Naive thymus-derived CD8-positive, alpha-beta T cell (primary cell): ENCODE measurements at places on chromosomes 5 and 9. TPM values are rescaled to one million over a fixed set of nuclear protein-coding genes. Genes with fewer than 3 reads are reported as not detected.
A peak's percentile ranks its signal among the peaks of the same experiment; 100 is the strongest.

The TUSC1 gene
- total RNA-seq: not detected

The ZNF484 gene
- total RNA-seq: 24.6 TPM

The EPB41L4A gene
- total RNA-seq: not detected

The CATSPER3 gene
- total RNA-seq: 0.80 TPM

The TNFSF15 gene
- total RNA-seq: not detected

The LYRM7 gene
- total RNA-seq: 17.7 TPM

The ANKDD1B gene
- total RNA-seq: 0.49 TPM

The ELOVL7 gene
- total RNA-seq: not detected

The KIF24 gene
- 0.44 TPM for total RNA-seq

The IFNE gene
- total RNA-seq: 0.23 TPM

The PCDHGC4 gene
- total RNA-seq: not detected

GRCh38 chr5:324736-325612 is 3.5 kb downstream of the AHRR start:
- no peak overlapping the region for H3K4me3 ChIP-seq
- H3K36me3 ChIP-seq: no peaks in the 10 kb centered on the region
- H3K27me3 ChIP-seq: peaks cover 66% of the 10 kb centered on the region
- H3K4me1 ChIP-seq: peaks cover 8% of the 10 kb centered on the region

GRCh38 chr9:75891771-75892215 is 1.3 kb downstream of the PCSK5 start:
- H3K4me1 ChIP-seq: peaks cover 41% of the 10 kb centered on the region
- H3K27me3 ChIP-seq: no peaks in the 10 kb centered on the region
- H3K36me3 ChIP-seq: no peaks in the 10 kb centered on the region
- peak overlapping the region; percentile 92 for H3K4me3 ChIP-seq

DNA sequence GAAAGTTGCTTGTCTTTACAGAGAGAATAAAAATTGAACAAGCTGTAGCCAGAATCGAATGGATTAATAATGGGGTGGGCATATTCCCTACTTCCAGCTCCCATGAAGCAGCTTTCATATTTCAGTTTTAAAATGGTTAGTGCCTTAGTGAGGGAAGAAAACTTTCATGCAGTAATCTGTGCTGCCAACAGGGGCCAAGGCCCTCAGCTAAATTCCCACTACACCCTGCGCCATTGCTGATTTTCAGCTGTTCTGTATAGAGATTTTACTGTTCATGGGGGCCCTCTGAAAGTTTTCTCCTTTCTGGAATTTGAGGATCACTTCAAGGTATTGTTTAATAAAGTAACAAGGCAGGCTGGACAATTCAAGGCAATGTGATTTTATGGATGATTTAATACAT is 58.2 kb downstream of the CAST start:
- no peak for DNase-seq
- peaks cover 19% of the 10 kb centered on the region for H3K4me1 ChIP-seq
- H3K36me3 ChIP-seq: no peaks in the 10 kb centered on the region
- H3K27me3 ChIP-seq: no peaks in the 10 kb centered on the region
- no peak overlapping the region for H3K27ac ChIP-seq
- no peak overlapping the region for H3K4me3 ChIP-seq

- H3K27ac ChIP-seq: no peak overlapping the region
- H3K4me3 ChIP-seq: no peak overlapping the region
- peaks cover 13% of the 10 kb centered on the region for H3K4me1 ChIP-seq
- no peak for DNase-seq
- H3K27me3 ChIP-seq: peaks cover 25% of the 10 kb centered on the region
- no peaks in the 10 kb centered on the region for H3K36me3 ChIP-seq
These were observed 4.6 kb downstream of the MORN5 start for GRCh38 chr9:122164286-122164685.

DNA sequence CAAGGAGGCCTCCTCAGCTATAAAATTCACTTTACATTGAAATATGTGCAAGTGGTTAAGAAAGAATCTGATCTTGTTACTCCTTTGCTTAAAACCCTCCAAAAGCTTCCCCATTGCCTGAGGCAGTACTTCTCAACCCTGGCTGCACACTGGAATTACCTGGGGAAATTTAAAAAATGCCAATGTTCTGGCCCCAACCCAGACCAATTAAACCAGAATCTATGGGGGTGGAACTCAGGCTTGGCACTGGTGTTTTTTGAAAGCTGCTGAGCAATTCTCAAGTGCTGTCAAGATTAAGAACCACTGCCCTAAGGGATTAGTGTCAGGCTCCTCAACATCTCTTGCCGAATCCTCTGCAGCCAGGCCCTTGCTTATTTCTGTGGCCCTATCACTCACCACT is 269.6 kb downstream of the ELAVL2 start:
- H3K4me1 ChIP-seq: no peaks in the 10 kb centered on the region
- H3K4me3 ChIP-seq: no peak overlapping the region
- H3K27ac ChIP-seq: no peak overlapping the region
- H3K27me3 ChIP-seq: peaks cover 9% of the 10 kb centered on the region

- H3K4me3 ChIP-seq: no peak overlapping the region
- H3K36me3 ChIP-seq: peaks cover 23% of the 10 kb centered on the region
These were observed 119.9 kb downstream of the KDM4C start for GRCh38 chr9:6877671-6878161.

GRCh38 chr5:17343675-17344074 is 126.2 kb downstream of the BASP1 start:
- no peak overlapping the region for H3K4me3 ChIP-seq
- DNase-seq: no peak
- no peaks in the 10 kb centered on the region for H3K4me1 ChIP-seq
- H3K27ac ChIP-seq: no peak overlapping the region
- H3K36me3 ChIP-seq: no peaks in the 10 kb centered on the region

DNA sequence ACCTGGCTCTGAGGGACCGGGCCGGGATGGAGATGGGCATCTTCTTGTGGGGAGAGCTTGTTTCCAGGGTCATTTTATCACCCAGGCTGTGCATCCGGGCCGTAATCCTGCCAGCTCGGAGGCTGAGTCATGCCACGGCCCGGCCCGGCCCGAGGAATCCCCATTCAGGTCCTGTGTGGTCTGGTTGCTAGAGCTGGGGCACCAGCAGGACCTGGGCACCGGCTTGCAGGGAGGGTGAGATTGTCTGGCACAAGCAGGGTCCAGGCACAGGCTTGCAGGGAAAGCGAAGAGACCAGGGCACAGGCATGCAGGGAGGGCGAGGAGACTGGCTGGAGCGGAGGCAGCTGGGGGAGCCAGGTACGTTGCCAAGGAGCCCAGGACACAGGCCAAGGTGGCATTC is 106.8 kb downstream of the RXRA start:
- H3K36me3 ChIP-seq: no peaks in the 10 kb centered on the region
- H3K27me3 ChIP-seq: no peaks in the 10 kb centered on the region
- no peaks in the 10 kb centered on the region for H3K4me1 ChIP-seq
- H3K4me3 ChIP-seq: no peak overlapping the region

DNA sequence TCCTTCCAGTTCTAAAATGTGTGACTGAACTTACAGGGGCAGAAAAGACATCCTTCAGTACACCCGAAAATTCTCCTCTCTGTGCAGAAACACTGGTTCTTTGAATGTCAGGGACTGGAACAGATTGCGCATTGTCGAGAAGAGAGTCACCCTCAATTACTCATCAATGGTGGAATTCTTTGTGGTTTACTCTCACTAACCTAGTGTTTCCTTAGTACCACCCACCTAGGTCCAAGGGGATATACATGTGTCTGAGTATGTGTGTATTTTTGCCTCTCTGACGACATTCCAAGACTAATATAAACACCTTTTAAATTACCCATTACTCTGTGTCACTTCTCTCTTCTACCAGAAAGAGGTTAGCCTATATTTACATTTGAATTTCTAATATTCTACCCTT is 660.8 kb downstream of the TLE1 start:
- H3K27me3 ChIP-seq: peaks cover under 1% of the 10 kb centered on the region
- H3K27ac ChIP-seq: no peak overlapping the region
- H3K4me1 ChIP-seq: no peaks in the 10 kb centered on the region
- H3K36me3 ChIP-seq: no peaks in the 10 kb centered on the region
- H3K4me3 ChIP-seq: no peak overlapping the region

- peak overlapping the region; percentile 97 for H3K27ac ChIP-seq
- H3K36me3 ChIP-seq: no peaks in the 10 kb centered on the region
- peaks cover 54% of the 10 kb centered on the region for H3K4me1 ChIP-seq
- no peaks in the 10 kb centered on the region for H3K27me3 ChIP-seq
- DNase-seq: no peak
- peak overlapping the region; percentile 73 for H3K4me3 ChIP-seq
These were observed 26.5 kb downstream of the B4GALT1 start for GRCh38 chr9:33140401-33141360.

- no peaks in the 10 kb centered on the region for H3K36me3 ChIP-seq
- H3K4me1 ChIP-seq: no peaks in the 10 kb centered on the region
- H3K27me3 ChIP-seq: no peaks in the 10 kb centered on the region
- DNase-seq: no peak
- H3K4me3 ChIP-seq: no peak overlapping the region
- no peak overlapping the region for H3K27ac ChIP-seq
These were observed 101.1 kb upstream of the MEF2C start for GRCh38 chr5:88984040-88984439.

- peaks cover 17% of the 10 kb centered on the region for H3K36me3 ChIP-seq
- DNase-seq: no peak
- no peak overlapping the region for H3K4me3 ChIP-seq
- H3K27me3 ChIP-seq: no peaks in the 10 kb centered on the region
- H3K27ac ChIP-seq: no peak overlapping the region
- no peaks in the 10 kb centered on the region for H3K4me1 ChIP-seq
These were observed 45.0 kb upstream of the OR2K2 start for GRCh38 chr9:111375062-111375461.
